ENCODE measurements at places on chromosomes 2 and 18.

DNA sequence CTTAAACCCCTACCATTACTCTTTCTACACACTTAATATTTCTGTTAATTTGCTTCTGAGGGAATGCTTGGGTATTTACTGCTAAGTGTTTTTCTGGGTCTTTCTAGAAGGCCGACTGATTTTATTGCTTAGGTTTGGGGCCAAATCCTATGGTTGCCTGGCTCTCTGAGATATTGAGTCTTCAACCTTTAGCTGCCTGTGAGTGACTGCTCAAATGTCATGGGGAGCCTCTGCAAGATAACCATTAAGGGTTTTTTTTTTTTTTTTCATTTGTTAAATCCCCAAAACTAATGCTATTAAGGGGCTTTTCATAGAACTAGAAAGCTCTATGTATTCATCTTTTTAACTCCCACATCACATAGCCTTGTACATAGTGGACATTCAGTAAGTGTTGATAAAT, 5.0 kb downstream of the OSBPL6 start:
- DNase-seq: no peak

GRCh38 chr2:171432969-171433762, 624 bp downstream of the METTL8 start:
- DNase-seq: no peak

- DNase-seq: no peak
Measured at GRCh38 chr2:190618030-190618429, 30.9 kb upstream of the NAB1 start.

GRCh38 chr2:210816769-210817168, 260.4 kb downstream of the CPS1 start:
- DNase-seq: no peak

GRCh38 chr2:39524756-39525635, 87.9 kb upstream of the MAP4K3 start:
- DNase-seq: no peak
